ENCODE measurements at places on chromosomes 3 and 15.

- DNase-seq = no peak
These were observed 118.4 kb upstream of the ROBO1 start for GRCh38 chr3:79886204-79886603.

- DNase-seq = no peak
These were observed 18.6 kb downstream of the SAMD7 start for GRCh38 chr3:169929830-169930519.

- no peak for DNase-seq
These were observed 566.7 kb upstream of the NECTIN3 start for GRCh38 chr3:110504901-110505300.

- DNase-seq = no peak
These were observed 258.5 kb downstream of the PDCD6IP start for GRCh38 chr3:34056951-34057390.

DNA sequence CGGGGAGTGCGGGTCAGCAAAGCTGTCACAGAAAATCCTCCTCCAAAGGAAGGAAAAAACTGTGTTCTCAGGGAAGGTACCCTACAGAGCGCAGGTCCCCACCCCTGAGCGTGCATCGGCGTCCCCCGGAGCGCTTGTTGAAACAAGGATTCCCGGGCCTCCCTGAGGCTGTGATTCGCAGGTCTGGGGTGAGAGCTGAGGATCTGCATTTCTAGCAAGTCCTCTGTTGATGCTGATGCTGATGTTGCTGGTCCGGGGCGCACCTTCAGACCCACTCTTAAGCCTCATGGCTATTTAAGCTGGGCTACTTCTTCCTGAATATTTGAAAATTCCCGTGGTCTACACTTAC, 226.2 kb upstream of the IGF1R start:
- DNase-seq = no peak

DNA sequence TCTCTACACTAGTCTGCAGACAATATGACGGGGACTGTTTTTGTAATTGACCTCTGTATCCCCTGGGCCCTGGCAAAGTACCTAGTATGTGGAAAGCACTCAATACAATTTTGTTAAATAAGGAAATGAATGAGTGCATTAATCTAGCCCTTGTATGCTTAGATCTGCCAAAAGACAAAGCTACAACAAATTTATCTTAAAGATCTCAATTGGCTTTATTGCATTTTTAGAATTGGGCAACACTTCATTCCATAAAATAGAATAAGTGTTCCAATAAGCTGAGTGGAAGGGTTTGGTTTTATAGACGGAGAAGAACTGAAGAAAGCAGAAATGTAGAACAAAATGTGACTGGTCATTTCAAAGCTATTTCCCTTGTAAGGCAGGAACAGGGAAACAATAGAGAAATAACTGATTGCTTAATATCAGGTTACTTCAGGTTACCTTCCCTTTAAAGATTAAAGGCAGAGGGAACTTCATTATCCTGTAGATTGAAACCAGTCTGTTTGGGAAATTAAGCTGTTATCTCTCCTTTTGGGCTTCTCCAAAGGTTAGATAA, 108.3 kb upstream of the MME start:
- no peak for DNase-seq

GRCh38 chr15:51907136-51907862, 64.3 kb downstream of the LEO1 start:
- no peak for DNase-seq

- no peak for DNase-seq
These were observed 61.8 kb downstream of the GAP43 start for GRCh38 chr3:115685097-115685496.

DNA sequence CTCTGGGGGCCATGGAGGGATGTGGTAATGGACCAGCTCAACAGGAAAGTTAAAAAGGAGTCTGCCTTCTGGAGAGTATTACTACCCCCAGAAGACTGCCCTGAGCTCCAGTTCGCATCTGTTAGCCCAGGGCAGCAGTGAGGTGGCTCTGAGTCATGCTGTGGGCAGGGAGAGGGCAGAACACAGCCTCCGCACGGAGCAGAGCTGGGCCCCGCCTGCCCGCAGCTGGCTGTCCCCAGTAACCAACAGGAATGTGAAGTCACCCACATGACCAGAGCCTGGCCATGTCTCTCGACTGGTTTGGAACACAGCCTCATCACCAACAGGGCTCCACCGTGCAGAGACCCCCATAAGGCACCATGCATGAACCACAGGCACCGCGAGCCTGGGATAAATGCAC, 62.1 kb downstream of the CYFIP1 start:
- no peak for DNase-seq

DNA sequence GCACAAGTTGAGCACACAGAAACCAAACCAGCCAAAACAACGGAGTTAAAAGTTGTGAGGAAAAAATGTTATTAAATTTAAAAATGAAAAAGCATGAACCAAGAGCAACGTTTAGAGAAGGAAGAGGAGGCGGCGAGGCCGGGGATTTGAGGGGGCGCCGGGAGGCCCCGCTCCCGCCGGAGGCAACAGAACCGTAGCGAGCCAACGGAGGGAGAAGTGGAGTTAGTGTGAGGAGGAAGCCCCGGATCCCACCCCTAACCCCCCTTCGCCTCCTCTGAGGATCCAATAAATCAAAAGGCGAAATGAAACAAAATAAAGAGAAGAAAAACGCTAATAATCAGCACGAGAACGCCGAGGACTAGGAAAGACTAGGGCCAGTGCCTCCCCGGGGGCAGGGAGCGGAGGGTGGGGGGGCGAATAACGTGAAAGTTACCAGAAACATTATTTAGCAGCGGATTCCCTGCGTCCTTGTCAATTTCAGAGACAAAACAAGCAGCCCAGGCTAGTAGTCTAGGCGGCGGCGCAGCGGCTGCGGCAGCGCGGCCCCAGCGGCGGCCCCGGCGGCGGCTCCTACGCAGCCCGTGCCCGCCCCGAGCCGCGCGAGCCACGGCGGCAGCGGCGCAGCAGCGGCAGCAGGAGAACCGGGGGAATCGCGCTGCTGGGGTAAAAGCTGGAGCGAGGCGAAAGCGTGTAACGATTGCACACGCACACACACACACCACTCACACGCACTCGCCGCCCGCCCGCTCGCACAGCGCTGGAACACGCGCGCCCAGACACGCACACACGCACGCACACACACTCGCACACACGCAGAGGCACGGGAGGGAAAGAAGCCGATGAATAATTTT, 1.7 kb downstream of the MEIS2 start:
- DNase-seq = peak; percentile 51

DNA sequence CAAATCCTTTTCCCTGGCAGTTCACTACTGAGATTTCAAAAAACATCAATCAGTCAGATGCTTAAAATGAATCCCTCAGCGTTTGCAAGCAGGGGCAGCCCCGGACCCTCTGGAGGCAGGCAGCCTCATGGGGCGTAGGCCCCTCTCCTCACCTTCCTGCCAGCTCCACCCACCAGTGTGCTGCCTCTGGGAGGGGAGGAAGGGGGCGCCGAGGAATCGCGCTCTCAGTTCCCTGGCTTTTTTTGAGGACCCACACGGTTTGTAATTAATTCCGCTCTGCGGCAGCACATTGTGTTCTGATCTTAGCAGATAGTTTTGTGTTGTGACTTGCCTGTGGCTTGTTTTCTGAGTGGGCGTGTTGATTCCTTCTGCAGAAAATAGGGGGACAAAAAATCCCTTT, 159.9 kb downstream of the KLF13 start:
- no peak for DNase-seq

DNA sequence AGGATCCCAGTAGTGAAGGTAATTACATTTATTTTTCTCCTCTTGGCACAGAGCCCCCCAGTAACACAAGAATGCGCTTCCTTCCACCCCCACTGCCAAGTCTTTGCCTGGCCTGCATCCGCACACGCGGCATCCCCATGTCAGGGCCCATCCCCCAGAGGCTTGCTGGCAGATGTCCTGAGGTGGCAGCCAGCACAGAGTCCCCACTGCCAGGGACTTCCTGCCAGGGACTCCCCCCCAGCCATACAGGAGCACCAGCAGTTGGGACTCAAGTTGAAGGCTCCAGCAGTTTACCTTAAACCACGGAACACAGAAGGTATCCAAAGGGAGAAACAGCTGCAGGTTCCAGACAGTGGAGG, 41.0 kb downstream of the MEGF11 start:
- no peak for DNase-seq

DNA sequence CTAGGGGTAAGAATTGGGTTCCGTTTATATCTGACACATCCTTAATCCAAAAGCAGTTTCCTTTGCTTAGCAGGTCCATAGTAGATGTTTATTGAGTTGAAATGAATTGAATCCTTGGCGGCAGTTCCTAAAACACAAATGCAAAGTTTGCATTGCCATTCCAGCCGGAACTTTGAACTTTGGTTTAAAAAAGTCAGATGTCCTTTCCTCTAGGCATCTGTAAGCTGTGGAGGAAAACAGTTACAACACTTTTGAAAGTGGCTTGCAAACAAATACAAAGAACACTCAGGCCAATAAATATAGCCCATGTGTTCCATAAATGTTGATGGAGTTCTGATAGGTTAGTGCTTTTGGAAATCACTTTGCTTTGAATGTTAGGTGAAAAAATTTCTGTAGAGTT, 374.7 kb upstream of the RARB start:
- DNase-seq = no peak

DNA sequence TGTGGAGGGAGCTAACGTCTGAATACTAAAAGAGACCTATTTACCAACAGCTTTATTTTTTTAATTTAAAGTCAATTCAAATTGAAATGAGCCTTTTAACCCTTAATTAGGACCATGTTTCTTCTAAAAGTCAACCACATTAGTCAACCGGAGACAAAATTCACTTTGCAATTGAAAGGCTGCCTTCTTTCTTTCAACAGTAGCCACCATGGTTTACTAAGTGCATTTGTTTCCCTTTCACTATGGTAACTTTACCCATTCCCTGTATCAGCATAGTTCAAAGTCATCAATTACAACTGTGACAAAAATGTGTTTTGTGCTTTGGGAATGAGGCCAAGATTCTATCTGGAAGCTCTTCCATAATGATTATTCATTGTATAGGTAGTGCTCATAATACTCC, 225.4 kb downstream of the EPHA3 start:
- no peak for DNase-seq

- DNase-seq = no peak
These were observed 292.0 kb upstream of the SLCO3A1 start for GRCh38 chr15:91561371-91562100.

- no peak for DNase-seq
These were observed 491 bp upstream of the SENP7 start for GRCh38 chr3:101513419-101513986.

GRCh38 chr15:76576523-76577279, 240.1 kb downstream of the ISL2 start:
- DNase-seq = peak; percentile 71

- no peak for DNase-seq
These were observed 31.4 kb downstream of the ALS2CL start for GRCh38 chr3:46661776-46662766.

GRCh38 chr3:169591159-169591951, 72.2 kb downstream of the MECOM start:
- no peak for DNase-seq

- DNase-seq = no peak
These were observed 91.1 kb downstream of the LINGO1 start for GRCh38 chr15:77541421-77542181.

- peak; percentile 66 for DNase-seq
These were observed 9.1 kb upstream of the LEKR1 start for GRCh38 chr3:156816794-156817645.

- DNase-seq = no peak
These were observed 17.1 kb downstream of the GBE1 start for GRCh38 chr3:81744366-81744765.

DNA sequence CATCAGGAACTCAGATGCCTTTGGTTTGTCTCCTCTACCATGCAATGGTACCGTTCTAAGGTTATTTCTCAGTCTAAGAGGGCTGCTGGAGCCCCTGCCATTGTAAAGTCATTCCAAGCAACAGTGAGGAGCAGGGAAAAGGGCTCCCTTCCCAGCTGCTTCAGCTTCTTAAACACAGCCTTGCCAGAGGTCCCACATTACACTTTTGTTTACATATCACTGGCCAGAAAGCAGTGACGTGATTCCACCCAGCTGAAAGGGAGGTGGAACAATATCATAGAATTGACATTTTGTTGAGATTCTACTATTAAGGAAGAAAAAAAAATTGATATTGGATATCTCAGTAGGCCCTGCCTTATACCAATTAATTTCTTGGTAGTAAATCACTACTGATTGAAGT, 194.6 kb downstream of the SUCLG2 start:
- no peak for DNase-seq

- DNase-seq = peak; percentile 26
These were observed 579 bp upstream of the PLAAT1 start for GRCh38 chr3:193240436-193240849.

DNA sequence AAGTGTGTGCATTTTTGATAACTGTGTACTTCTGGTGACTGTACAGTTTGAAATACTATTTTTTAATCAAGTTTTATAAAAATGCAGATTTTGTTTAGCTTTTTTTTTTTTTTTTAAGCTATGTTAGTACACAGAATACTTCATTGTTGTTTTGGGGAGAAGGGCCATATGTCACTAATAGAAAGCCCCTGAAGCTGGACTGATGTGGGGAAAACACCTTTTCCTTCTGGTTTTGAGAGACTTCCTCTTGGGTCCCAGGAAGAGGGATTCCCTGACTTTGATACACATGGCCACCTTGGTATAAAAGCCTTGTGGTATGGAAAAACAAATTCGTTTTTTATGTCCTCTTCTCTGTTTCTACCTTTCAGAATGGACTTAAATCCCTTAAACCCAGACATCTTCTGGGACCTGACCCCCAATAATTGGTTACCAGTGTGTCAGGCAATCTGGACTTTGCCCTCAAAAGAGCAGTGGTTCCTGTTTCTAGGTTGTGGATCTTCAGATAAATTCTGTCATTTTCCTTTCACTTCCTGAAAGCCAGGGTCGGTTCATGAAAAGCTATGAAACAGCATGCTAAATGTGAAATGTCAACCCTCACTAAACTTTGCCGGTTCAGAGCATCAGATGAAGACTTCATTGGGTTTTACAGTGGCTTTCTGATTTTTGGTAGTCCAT, 31.1 kb upstream of the BLOC1S6 start:
- no peak for DNase-seq

- no peak for DNase-seq
These were observed 999 bp downstream of the INSYN1 start for GRCh38 chr15:73751899-73752805.

DNA sequence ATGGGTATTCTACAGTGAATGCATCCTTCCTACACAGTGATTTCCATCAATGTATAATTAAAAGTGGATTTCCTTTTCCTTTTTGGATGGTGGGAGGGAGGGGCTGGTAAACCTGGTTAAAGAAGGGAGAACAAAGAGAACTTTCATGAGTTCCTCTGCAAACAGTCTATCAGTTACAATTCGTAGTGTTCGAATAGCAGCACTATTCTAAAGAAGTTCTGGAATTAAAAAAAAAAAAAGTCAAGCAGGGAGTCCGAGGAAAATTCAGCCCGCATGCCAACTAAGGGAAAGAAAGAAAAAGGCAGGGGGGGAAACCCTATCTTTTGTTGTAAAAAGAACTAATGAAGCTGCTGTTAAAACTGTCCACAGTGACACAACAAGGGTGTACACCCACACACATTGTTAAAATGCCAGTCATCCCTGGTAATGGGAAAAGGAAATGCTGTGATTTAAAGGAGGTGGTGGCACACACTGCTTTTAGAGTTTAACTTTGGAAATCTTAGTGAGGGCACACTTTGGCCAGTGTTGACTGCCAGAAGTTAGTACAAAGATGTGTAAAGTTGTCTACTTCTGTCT, 521.2 kb downstream of the ZIC1 start:
- no peak for DNase-seq
